ENCODE measurements at places on chromosomes 1 and 21.

GRCh38 chr1:10117865-10118264 lies 85.1 kb downstream of the UBE4B start:
- DNase-seq: no peak

DNA sequence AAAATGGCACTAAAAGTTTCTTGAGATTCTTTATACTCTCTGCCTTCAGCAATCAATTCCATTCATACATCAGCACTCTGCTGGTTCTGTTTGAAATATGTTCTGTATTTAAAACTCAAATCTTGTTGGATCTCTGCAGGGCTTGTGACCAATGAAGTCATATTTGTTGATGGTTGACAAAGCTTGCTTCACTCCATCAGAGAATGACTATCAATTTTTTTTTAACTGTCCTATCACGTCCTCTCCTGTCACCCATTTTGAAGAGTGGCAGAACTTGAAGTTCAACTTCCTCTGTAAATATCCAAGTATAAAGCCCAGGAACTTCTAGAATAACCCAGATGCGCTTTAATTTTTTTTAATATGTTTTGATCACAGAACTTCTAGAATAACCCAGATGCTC lies 10.9 kb downstream of the PRDX6 start:
- DNase-seq: no peak

DNA sequence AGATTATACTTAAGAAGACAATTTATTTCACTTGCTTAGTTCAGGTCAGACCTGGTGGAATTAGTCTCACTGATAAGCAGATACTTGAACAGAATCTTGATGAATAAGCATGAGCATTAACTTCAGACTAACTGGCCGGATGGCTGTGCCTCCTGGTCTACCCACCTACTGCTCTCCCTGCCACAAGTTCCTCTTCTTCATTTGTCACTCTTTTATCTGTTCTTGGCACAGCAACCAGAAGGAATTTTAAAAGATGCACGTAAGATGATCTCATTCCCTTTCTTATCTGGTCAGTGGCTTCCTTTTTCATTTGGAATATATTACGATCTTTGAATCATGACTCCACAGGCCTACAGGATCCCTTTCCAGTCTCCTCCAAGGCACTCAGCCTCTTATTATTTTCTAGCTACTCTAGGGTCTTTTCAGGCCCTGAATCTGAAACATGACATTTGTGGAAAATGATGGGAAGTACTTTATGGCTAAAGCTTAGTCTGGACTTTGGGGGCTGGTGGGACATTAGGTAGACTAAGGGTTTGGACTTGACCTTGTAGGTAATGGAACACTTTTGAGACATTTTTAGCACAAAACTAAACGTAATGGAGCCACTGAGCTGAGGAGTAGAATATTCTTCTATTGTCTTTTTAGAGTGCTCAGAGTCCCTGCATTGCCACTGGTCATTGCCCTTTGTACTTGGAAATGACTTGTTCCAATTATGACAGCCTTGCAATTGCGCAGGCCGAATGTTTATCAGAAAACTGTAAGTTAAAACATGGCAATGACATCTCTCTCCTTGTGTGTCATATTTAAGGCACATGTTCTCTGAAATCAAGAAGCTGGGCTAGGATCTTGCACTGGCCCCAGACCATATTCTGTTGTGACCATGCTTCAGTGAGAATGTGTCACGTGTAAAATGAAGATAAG lies 16.0 kb downstream of the ST6GALNAC3 start:
- DNase-seq: no peak

DNA sequence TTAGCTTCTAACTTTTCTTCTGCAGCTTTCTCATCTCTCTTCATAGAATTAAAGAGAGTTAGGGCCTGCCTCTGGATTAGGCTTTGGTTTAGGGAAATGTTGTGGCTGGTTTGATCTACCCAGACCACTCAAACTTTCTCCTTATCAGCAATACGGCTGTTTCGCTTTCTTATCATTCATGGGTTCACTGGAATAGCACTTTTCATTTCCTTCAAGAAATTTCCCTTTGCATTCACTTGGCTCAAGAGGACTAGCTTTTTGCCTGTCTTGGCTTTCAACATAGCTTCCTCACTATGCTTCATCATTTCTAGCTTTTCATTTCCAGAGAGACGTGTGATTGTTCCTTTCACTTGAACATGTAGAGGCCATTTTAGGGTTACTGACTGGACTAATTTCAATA lies 59.6 kb downstream of the AKT3 start:
- DNase-seq: no peak

GRCh38 chr1:48552420-48552819 lies 80.4 kb upstream of the SPATA6 start:
- DNase-seq: no peak

GRCh38 chr1:200029035-200029821 lies 1.7 kb downstream of the NR5A2 start:
- DNase-seq: no peak

DNA sequence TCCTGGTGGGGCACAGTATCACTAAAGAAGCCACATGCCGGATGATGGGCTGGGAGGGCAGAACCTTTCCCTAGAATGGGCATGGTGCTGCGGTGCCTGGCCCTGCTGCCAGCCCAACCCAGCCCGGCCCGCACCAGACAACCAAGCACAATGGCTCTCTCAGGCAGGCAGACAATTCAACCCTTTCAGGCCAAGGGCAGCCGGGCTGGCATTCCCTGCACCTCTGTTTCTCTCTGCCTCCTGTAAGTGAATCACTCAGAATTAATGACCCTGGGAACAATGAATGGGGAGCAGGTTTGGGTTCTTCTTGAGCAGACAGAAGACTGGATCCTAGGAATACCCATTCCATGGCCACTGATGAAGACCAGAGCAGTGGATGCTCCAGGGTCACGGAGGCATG lies 41.0 kb upstream of the IFFO2 start:
- DNase-seq: no peak

GRCh38 chr1:41387667-41388091 lies 26.4 kb downstream of the FOXO6 start:
- no peak for DNase-seq

GRCh38 chr1:203536575-203536974 lies 42.6 kb downstream of the OPTC start:
- DNase-seq: no peak

DNA sequence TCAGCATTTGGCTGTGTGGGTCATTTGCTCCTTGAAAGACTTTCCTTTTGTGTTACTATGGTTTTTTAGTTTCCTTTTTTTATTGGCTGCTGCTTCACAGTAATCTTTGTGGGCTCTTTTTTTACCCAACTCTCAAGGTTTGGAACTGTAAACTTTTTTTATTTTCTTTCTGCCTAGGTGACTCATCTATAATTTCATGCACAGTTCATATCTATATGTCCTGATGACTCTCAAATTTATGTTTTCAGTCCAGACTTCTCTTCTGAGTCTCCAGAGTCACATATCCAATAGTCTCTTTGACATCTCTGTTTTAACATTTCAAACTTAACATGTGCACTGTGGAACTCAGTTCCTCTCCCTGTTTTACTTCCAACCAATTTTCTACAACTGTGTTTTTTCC lies 83.4 kb downstream of the ATF6 start:
- DNase-seq: no peak

GRCh38 chr1:58926152-58926551 lies 142.3 kb upstream of the JUN start:
- no peak for DNase-seq

GRCh38 chr1:3037281-3038040 lies 16.2 kb downstream of the ACTRT2 start:
- DNase-seq: no peak

GRCh38 chr1:44284184-44284583 lies 70.9 kb downstream of the ERI3 start:
- DNase-seq: no peak

GRCh38 chr1:228459091-228459993 lies 27.8 kb upstream of the RNF187 start:
- DNase-seq: no peak

- no peak for DNase-seq
These were observed 199.1 kb downstream of the USP25 start for GRCh38 chr21:15928686-15929425.

GRCh38 chr1:229106526-229107125 lies 164.3 kb upstream of the RAB4A start:
- no peak for DNase-seq

DNA sequence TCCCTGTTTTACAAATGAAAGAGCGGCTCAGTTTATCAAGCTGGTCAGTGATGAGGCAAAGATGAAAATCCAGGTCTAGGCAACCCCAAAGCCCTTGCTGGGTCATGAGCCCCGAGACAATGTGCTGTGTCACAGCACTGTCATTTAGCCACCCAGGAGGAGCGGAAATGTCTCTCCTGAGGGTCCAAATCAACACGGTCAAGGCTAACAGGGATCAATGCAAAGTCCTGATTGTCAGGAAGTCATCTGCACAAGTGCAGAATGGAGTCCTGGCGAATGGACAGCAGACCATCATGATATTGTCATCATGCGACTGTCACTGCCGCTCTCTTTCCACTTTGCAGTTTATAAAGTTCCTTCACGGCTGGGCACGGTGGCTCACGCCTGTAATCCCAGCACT lies 30.2 kb downstream of the NCMAP start:
- DNase-seq: no peak

DNA sequence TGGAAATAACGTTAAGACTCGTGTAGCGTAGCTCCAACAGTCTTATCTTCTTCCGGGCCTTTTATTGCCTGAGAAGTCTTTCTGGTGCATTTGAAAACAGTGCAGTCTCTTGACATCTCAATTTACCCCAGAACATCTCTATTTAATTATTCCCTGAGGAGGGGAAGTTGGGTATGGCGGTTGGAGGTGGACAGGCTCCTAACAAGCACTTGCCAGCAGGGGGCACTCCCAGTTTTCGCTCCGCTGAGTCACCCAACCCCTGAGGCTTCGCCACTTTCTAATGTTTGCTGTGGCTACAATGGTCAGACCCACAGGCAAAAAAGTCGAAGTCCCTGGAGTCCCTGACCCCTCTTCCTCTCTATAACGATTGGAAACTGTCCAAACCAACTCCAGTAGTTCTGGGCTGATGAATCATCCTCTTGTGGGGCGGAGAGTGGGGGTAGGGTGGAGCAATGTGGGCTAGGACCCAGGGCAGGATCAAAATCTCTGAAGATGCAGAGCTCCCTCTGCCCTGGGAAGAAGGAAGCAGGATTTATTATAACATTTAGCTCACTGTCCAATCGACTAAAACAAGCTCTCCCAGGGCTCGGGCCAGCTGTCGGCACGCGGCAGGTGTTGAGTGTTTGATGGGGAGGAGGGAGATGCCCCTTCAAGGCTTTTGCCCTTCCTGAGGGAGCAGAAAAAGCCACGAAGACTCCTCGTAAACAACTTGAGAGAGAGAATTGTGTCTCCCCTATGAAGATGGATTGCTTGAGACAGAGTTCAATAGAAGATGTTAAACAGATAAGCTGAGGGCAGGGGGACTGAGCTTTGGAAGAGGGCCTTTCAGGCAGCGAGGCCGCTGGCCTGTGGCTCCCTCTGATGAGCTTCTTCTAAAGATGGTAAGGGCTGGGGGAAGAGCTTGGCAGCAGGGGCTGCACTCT lies 85.7 kb downstream of the BRINP2 start:
- DNase-seq: no peak

DNA sequence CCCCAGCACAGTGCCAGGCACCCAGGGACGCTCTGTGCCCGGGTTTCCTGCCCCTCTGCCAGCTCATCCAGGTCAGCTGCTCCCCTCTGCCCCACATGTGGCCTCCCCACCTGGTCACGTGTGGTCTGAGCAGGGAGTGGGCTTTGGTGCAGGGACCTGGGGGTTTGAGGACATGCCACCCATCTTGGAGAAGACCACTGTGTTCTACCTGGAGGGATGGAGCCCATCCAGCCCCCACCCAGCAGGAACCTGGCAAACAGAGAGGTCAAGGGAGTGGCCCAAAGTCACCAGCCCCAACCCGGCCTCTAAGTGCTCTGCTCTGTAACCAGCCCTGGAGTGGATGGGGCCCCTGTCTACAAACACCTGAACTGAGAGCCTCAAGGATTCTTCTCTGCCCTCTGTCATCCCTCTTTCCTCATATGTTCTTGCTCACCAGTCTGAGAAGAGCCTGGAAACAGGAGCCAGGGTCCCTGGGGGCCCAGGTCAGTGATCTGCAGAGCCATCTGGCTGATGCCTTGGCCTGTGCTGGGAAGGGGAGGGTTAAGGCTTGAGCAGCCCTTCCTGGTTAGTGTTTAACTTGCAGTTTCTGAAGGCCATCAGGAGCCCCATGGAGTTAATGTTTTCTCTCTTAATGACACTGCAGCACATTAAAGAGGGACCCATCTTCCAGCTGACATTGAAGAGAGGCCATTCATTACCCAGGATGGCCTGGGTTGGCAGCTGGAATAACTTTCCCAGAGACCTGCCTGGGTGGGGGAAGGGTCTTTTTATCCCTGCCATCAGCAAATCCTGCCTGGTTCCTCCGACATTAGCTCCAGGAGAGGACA lies 235.4 kb downstream of the PTPRU start:
- no peak for DNase-seq
